ENCODE measurements at places on chromosomes 2 and 18. TPM values are rescaled to one million over a fixed set of nuclear protein-coding genes. Genes with fewer than 3 reads are reported as not detected.

Gene IL1RN
- 7.1 TPM for total RNA-seq

Gene TMEM37
- total RNA-seq = 11.0 TPM

Gene ZNG1B
- total RNA-seq = 35.3 TPM

Gene EDAR
- not detected for total RNA-seq

Gene NEB
- total RNA-seq = 1.6 TPM

Gene PARD6G
- total RNA-seq = 4.1 TPM

Gene SPHKAP
- 0.18 TPM for total RNA-seq

Gene M1AP
- 1.3 TPM for total RNA-seq

Gene APCDD1
- 10.9 TPM for total RNA-seq

Gene CCDC102B
- total RNA-seq = 30.1 TPM

Gene HNRNPLL
- 65.2 TPM for total RNA-seq

Gene CDH19
- 7.8 TPM for total RNA-seq

Gene UNC50
- 33.7 TPM for total RNA-seq

Gene ARHGEF4
- 6.9 TPM for total RNA-seq

Gene CDCA7
- total RNA-seq = 1.0 TPM

Gene DNAH6
- total RNA-seq = 0.42 TPM

- H3K36me3 ChIP-seq = no peaks in the 10 kb centered on the region
- DNase-seq = no peak
- H3K4me1 ChIP-seq = no peaks in the 10 kb centered on the region
- no peaks in the 10 kb centered on the region for H3K27me3 ChIP-seq
- H3K4me3 ChIP-seq = no peak overlapping the region
Observed at GRCh38 chr18:35775887-35776286, 194.3 kb downstream of the GALNT1 start.

GRCh38 chr2:237962432-237963084 is 4.3 kb upstream of the UBE2F start:
- H3K4me1 ChIP-seq = no peaks in the 10 kb centered on the region
- H3K4me3 ChIP-seq = no peak overlapping the region
- no peaks in the 10 kb centered on the region for H3K36me3 ChIP-seq
- H3K27me3 ChIP-seq = no peaks in the 10 kb centered on the region
- no peak overlapping the region for H3K27ac ChIP-seq
- no peak for DNase-seq

GRCh38 chr2:60979231-60979630 is 38.3 kb upstream of the PEX13 start:
- DNase-seq = no peak
- H3K27me3 ChIP-seq = no peaks in the 10 kb centered on the region
- H3K36me3 ChIP-seq = no peaks in the 10 kb centered on the region
- H3K4me1 ChIP-seq = no peaks in the 10 kb centered on the region

DNA sequence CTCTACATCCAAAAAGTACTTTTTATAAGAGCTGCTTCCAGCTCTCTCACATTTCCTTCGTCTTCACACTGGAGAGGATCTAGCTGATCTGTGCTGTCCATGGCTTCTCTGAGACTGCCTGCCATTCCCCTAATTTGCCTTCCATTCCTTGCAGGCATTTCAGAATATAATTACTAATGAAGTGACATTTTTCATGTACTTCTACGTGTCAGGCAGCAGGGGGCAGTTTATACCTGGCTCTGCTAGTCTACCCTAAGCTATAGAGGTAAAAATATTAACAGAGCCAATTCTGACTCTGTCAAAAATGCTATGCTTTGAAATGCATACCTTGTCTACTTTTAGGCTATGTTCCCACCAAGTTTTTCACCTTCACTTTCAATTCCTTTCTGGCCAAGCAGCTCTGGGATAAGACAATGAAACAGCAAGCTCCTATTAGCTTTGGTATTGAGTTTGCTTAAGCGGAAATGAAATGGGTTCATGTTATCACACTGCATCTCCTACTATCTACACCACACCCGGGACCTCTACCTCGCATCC is 81.9 kb downstream of the MEP1B start:
- no peak overlapping the region for H3K4me3 ChIP-seq

DNA sequence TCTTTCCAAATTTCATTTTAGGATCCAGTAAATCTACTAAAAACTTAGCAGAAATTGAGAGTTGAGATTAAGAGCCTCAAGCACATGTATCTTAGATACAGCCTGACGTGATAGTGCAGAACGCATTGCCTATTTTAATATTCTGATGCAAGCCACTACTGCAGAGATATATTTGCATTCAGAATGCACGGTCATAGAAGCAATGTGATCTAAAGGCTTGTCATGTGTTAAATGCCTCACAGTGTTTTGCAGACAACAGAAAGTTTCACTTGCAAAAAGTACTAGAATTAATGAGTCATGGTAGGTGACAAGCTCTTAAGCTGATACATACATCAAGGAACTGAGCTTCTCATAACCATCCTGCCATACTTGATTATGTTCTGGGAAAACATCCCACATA is 886.7 kb upstream of the CHAC2 start:
- no peak overlapping the region for H3K4me3 ChIP-seq
- H3K27me3 ChIP-seq = no peaks in the 10 kb centered on the region
- DNase-seq = no peak

DNA sequence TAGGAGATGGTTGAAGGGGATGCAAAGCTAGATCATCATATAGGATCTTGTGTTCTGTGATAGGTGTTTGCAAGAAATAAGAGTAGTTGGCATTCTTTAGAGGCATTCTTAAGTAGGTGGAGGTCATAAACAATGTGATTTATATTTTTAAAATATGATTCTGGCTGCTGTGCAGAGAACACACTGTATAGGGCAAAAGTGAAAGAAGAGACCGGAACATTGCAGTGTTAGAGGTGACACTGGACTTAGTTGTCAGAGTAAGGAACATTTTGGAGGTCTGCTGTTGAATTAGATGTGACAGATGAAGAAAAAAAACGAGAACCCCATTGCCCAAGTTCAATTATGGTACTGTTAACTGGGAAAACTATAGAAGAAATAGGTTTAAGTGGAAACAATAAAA is 37.7 kb downstream of the HAT1 start:
- H3K27me3 ChIP-seq = no peaks in the 10 kb centered on the region
- no peak overlapping the region for H3K27ac ChIP-seq
- H3K4me3 ChIP-seq = no peak overlapping the region
- no peaks in the 10 kb centered on the region for H3K4me1 ChIP-seq
- H3K36me3 ChIP-seq = no peaks in the 10 kb centered on the region

GRCh38 chr2:152407806-152408205 is 72.8 kb downstream of the FMNL2 start:
- DNase-seq = no peak
- no peak overlapping the region for H3K4me3 ChIP-seq
- peaks cover 3% of the 10 kb centered on the region for H3K4me1 ChIP-seq
- no peak overlapping the region for H3K27ac ChIP-seq
- no peaks in the 10 kb centered on the region for H3K27me3 ChIP-seq

- no peak overlapping the region for H3K4me3 ChIP-seq
- no peak overlapping the region for H3K27ac ChIP-seq
- DNase-seq = no peak
- H3K4me1 ChIP-seq = no peaks in the 10 kb centered on the region
- H3K36me3 ChIP-seq = no peaks in the 10 kb centered on the region
Observed at GRCh38 chr2:70203086-70203485, 12.3 kb upstream of the C2orf42 start.

DNA sequence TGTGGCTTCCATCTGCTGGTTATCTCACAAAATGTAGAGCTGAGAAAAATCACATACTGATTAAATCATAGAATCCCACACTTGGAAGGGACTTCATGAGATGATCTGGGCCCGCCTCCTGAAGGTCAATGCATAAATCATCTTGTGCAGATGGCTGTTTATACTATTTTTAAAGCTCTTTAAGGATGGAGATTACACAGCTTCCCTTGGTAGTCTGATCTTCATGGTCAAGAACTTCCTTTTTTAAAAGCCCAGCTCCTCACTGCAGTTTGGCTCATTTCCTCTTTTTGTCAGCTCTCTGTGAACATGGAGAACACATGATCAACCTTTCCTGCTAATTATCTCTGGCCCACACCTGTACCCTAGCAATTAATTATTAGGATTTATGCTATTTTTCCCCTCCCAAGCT is 25.9 kb downstream of the GCG start:
- no peaks in the 10 kb centered on the region for H3K27me3 ChIP-seq
- no peak for DNase-seq
- H3K4me1 ChIP-seq = no peaks in the 10 kb centered on the region
- H3K36me3 ChIP-seq = no peaks in the 10 kb centered on the region
- H3K4me3 ChIP-seq = no peak overlapping the region

GRCh38 chr2:215917953-215918620 is 95.3 kb downstream of the MREG start:
- H3K27me3 ChIP-seq = no peaks in the 10 kb centered on the region
- peaks cover 6% of the 10 kb centered on the region for H3K4me1 ChIP-seq
- no peak overlapping the region for H3K4me3 ChIP-seq
- peak overlapping the region; percentile 57 for H3K27ac ChIP-seq
- no peaks in the 10 kb centered on the region for H3K36me3 ChIP-seq
- DNase-seq = no peak

- H3K27me3 ChIP-seq = no peaks in the 10 kb centered on the region
- H3K36me3 ChIP-seq = no peaks in the 10 kb centered on the region
- H3K4me1 ChIP-seq = no peaks in the 10 kb centered on the region
Observed at GRCh38 chr2:105864262-105864661, 119.5 kb downstream of the NCK2 start.

DNA sequence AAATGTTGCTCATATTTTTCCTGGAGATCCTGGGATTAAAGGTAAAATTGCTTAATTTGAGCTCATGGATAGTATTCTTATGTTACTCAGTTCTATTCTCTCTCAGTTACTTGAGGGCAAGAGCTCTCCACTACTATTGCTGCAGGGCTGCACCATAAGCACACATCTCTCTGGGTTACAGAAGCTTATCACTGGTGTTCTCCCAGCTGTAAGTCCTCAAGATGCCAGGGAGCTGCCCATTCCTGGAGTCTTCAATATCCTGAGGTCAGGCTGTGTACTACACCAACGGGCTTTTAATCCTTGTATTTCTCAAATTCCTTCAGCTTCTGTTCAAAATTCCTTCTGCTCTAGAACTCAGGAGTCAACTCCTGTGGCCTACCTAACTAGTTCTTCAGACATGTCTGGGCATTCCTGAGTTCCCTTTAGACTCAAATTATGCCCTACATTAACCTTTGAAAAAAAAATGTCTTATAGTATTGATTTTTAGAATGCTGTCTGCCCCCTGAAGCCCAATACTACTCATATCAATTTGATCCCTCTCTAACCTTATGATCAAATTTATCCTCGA is 17.7 kb upstream of the COBLL1 start:
- H3K4me1 ChIP-seq = no peaks in the 10 kb centered on the region
- no peak overlapping the region for H3K4me3 ChIP-seq
- no peaks in the 10 kb centered on the region for H3K27me3 ChIP-seq
- H3K36me3 ChIP-seq = no peaks in the 10 kb centered on the region
- no peak overlapping the region for H3K27ac ChIP-seq

DNA sequence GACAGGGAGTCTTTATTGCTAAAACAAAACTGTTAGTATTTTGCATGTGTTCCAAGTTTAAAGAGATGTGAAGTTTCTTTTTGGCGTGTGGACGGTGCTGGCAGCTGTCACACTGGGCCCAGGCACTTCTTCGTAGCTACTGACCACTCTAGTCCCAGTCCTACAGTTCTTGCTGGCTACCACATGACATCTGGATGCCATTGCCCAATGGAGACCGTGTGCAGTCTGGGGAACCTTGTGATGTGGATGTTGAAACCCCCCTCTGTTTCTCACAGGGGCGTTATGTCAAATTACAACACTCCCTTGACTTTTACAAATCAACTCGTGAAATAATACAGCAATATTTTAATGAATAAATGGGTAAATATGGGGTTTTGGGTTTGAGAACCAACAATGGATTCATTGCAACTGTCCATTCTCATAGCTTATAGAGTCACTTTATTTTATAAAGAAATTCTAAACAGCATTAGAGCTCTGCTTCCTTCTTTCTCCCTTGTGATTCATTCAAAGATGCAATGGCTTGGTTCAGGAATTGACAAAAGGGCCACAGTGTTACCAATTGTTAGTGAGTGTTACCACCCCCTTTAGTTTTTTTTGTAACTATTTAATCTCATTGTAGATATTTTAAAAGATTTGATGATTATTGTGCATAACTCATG is 1.2 kb downstream of the GPD2 start:
- H3K27ac ChIP-seq = no peak overlapping the region
- H3K27me3 ChIP-seq = no peaks in the 10 kb centered on the region
- no peak for DNase-seq
- no peaks in the 10 kb centered on the region for H3K36me3 ChIP-seq
- H3K4me1 ChIP-seq = peaks cover 4% of the 10 kb centered on the region

GRCh38 chr2:163716101-163716500 is 19.7 kb downstream of the FIGN start:
- H3K4me3 ChIP-seq = no peak overlapping the region
- H3K4me1 ChIP-seq = peaks cover 12% of the 10 kb centered on the region
- H3K27me3 ChIP-seq = no peaks in the 10 kb centered on the region

GRCh38 chr18:23453680-23454058 is 582 bp downstream of the RIOK3 start:
- H3K4me3 ChIP-seq = peak overlapping the region; percentile 86
- no peak for DNase-seq
- no peaks in the 10 kb centered on the region for H3K36me3 ChIP-seq
- no peaks in the 10 kb centered on the region for H3K27me3 ChIP-seq

- H3K27me3 ChIP-seq = no peaks in the 10 kb centered on the region
- no peaks in the 10 kb centered on the region for H3K36me3 ChIP-seq
- H3K4me1 ChIP-seq = no peaks in the 10 kb centered on the region
- no peak overlapping the region for H3K27ac ChIP-seq
Observed at GRCh38 chr2:9720352-9721093, 89.7 kb upstream of the YWHAQ start.

DNA sequence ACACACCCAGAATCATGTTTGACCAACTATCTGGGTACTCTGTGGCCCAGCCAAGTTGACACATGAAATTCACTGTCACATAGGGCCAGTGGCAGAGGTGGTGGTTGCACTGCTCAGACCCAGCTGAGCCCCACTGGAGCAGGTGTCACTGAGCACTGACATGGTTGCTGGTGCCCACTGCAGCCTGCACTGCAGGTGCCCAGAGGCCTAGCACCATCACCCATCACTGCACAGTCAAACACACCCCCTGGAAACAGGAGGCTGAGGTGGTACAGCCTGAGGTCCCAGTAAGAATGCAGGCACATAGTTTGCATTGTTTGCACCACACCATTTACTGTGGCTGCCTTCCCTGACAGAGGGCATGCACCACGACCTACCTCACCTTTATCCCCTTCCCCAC is 278.7 kb upstream of the MGAT5 start:
- no peak overlapping the region for H3K4me3 ChIP-seq
- no peak for DNase-seq
- H3K27me3 ChIP-seq = no peaks in the 10 kb centered on the region
- no peak overlapping the region for H3K27ac ChIP-seq

- H3K27me3 ChIP-seq = no peaks in the 10 kb centered on the region
- no peaks in the 10 kb centered on the region for H3K36me3 ChIP-seq
- no peak overlapping the region for H3K27ac ChIP-seq
- H3K4me1 ChIP-seq = no peaks in the 10 kb centered on the region
Observed at GRCh38 chr18:2302628-2303516, 268.4 kb downstream of the METTL4 start.

DNA sequence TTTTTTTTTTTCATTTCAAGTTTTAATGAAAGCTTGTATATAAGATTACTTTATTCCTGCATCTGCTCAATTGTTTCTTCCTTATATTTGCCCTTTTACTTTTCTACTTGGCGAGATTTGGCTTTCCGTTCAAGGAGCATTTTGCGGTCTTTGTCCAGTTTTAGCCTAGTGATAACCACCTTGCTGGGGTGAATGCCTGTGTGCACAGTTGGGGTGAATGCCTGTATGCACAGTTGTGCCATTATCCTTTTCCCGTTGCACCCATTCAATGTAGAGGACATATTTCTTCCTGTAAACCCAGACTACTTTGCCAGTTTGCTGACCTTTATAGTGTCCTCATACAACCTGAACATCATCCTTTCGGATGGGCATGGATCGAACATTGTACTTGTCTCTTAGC is 12.0 kb downstream of the ZNF236 start:
- peaks cover 1% of the 10 kb centered on the region for H3K36me3 ChIP-seq
- no peak overlapping the region for H3K27ac ChIP-seq
- DNase-seq = no peak

All from aorta (tissue), 5 donors.